ENCODE measurements at places on chromosomes 7 and 10.

DNA sequence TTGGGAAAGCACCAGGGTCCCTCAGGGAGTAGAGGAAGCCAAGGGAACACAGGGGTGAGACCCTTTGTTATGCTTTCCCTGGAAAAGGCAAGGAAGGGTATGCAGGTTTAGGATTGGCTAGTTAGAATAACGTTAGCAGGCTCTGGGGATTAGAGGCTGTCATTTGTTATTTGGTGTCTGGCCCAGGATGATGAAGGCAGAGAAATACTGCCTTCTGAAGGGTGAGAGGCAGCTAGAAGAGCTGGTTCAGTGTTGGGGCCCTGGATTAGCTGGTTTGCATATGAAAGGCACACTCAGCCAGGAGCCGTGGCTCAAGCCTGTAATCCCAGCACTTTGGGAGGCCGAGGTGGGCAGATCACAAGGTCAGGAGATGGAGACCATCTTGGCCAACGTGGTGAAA lies 3.0 kb upstream of the PILRA start:
- no peak for DNase-seq

DNA sequence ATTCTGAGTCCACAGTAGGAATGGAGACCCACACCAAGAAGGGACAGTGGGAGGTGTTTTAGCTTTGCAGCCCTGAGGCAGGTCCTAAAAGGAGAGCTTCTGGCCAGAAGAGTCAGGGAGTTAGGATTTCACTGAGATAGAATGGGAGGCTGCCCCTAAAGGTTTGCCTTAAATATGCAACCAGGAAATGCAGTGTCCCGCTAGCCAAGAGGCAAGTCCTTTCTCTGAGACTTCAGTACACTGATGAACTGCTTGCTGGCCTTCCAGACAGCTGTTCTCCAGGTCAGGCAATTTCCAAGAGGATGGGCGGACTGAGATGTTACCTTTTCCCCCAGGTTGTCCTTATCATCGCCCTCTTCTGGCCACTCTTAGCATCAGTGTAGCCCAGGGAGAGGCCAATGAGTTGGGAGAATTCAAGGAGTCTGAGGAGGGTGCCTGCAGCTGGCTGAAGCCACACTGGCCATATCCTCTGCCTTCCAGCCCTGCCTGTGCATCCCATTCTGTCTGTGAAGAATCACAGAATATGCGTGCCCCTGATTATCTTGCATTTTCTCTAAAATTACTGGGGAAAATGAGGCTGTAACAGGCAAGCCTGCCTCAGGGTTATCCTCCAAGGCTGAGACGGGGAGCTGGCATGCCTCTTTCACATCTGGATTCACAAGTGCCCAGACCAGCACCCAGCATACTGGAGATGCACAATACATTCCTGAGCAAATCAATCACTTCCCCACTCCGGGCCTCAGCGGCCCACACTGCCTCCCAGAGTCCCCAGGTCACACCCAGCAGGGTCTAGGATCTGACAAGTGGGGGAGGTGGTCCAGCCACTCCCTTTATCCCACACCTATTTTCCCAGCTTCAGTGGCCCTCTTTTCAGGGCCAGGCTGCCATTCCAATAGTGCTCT lies 2.4 kb downstream of the TLL2 start:
- DNase-seq: no peak

DNA sequence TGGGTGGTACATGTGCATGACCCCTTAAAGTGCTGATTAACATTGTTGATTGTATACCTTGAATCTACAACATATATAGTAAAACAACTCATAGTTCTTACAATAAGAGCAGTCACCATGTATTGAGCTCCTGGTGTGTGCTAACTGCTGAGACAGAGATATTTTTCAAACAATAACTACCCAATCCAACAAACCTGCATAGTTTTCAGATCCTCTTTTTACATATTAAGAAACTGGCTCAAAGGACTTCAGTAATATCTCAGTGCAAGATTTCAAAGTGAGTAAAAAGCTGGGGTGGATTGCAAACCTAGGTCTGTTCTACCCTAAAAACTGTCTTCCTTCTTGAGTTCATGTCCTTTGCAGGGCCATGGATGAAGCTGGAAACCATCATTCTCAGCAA lies 272.2 kb downstream of the SNX13 start:
- DNase-seq: no peak

DNA sequence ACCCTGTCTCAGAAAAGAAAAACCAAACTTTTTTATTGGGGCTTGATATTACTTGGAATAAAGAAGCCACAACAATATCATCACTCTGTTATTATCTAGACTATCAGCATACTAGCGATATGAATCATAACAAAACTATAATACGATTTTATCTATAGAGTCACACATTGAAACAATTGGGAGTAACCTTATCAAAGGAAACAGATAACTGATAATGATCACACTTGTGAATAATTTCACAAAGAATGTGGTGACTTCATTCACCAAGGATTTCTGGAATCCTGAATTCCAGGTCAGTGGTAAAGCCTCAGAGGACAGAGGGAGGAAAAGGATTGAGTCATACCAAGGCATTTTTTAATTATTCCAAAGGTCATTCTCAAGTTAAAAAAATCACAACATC lies 32.1 kb upstream of the NMT2 start:
- no peak for DNase-seq

- DNase-seq: no peak
Observed at GRCh38 chr7:157228864-157229422, 90.2 kb downstream of the UBE3C start.

DNA sequence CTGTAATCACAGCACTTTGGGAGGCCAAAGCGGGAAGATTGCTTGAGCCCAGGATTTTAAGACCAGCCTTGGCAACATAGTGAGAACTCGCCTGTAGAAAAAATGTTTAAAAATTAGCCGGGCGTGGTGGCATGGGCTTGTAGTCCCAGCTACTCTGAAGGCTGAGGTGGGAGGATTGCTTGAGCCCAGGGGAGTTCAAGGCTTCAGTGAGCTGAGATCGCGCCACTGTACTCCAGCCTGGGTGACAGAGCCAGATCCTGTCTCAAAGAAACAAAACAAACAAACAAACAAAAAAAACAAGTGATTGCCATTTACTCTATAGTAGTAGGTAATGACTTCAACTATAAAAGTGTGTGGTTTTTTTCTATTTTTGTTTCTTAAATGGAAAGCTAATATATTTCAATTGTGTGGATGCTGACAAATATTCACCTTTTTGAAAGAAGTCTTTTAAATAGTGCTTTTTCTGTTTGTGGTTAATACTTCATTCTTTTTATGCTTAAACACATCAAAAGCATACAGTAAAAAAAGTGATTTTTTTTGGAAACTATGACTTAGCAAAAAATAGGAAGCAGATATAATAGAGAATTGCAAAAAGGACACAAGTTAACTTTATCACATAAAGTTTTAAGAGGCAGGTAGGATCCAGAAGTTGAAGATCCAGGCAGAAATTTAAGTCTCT lies 48.4 kb downstream of the ZNF277 start:
- no peak for DNase-seq

All from GF-D8 (cell line).